Effector memory CD8-positive, alpha-beta T cell (primary cell): ENCODE measurements at places on chromosomes 13 and 19.

GRCh38 chr13:76245920-76246319 lies 609.8 kb downstream of the LMO7 start:
- no peak for DNase-seq

DNA sequence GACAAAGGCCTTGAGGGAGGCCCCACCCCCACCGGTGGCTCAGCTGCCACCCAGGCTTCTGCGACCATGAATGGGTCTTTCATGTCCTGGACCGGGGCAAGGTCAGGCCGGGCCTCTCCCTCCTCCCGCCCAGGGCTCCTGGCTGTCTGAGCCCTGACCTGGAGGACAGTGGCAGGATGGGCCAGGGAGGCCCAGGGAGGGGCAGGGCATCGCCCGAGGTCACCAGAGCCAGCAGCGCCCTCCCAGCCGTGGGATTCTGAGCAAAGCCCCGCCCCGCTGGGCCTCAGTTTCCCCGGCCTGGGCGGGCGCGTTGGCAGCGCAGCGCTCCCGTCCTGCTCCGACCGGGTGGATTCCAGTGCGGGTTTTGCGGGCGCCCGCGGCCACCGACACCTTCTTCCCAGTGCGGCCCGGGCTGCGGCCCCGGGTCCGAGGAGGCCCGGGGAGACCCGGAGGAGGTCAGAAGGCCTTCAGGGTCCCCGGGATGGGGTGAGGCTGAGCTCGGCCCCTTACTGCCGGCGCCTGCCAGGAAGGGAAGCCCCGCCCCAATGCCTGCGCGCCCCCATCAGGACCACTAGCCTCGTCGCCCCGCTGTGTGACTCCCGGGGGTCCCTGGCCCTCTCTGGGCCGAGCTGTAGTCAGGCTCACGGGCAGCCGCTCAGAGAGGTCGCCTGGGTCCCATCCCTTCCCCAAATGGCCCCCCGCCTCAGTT lies 24.6 kb upstream of the SEMA6B start:
- DNase-seq = no peak

DNA sequence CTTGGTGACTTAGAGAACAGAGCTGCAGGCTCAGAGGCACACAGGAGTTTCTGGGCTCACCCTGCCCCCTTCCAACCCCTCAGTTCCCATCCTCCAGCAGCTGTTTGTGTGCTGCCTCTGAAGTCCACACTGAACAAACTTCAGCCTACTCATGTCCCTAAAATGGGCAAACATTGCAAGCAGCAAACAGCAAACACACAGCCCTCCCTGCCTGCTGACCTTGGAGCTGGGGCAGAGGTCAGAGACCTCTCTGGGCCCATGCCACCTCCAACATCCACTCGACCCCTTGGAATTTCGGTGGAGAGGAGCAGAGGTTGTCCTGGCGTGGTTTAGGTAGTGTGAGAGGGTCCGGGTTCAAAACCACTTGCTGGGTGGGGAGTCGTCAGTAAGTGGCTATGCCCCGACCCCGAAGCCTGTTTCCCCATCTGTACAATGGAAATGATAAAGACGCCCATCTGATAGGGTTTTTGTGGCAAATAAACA lies 9.9 kb downstream of the APOC1 start:
- DNase-seq = no peak

- no peak for DNase-seq
These were observed 6.0 kb downstream of the TMIGD2 start for GRCh38 chr19:4295972-4296771.

DNA sequence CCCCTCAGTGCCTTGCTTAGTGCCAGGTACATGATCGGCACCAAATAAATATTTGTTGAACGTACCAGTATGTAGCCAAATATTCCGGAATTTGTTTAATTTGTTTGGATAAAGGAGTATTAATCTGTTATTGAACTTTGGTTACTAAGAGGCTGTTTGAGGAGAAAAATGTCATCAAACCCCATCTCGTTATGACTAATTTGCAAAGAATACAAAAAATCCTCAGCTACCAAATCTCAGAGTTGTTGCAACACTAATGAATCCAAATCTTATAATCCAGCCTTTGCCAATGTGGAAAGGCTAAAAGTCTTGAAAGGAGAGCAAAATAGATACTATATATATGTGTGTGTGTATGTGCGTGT lies 79.5 kb downstream of the KLF5 start:
- DNase-seq = no peak

DNA sequence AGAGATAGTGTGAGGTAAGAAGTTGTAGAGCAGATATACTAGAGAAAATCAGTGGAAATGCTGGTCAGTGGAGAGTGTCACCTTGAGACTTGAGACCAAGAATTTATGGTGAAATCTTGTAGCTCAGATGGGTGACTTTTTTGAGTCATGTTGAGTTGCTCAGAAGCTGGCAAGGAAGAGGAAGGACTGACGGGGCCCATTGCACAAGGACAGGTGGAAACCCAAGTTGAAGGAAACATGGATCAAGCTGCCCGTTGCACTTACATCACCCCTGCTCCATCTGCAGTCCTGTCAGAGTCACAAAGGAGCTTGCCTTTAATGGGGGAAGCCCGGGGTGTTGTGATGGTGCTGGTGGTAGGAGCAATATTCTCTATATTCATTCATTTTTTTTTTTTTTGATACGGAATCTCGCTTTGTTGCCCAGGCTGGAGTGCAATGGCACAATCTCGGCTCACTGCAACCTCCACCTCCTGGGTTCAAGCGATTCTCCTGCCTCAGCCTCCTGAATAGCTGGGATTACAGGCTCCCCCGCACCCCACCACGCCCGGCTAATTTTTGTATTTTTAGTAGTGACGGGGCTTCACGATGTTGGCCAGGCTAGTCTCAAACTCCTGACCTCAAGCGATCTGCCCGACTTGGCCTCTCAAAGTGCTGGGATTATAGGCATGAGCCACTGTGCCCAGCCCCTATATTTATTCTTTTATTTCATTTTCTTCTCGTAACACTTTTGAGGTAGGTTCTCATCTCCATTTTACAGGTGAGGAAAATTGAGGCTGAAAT lies 27.4 kb downstream of the UBAC2 start:
- DNase-seq = no peak

DNA sequence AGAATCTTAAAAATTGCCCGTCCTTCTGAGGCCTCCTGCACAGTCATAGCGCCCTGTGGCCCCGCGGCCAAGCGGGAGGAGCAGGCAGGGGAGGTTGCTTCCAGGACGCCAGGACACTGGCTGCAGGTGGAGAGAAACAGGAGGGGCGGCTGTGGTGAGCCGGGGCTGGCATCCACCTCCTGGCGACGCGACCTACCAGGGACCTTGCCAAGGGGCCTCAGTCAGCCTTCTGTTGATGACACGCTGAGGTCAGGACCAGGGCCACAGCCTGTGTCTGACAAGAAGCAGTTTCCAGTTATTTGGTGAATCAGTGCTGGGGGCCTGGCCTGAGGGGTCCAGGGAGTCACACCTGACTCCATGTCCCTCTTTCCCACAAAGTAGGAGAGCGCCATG lies 13.3 kb upstream of the MKNK2 start:
- DNase-seq = no peak

- no peak for DNase-seq
These were observed 4.2 kb downstream of the TMEM150B start for GRCh38 chr19:55320844-55321419.

GRCh38 chr13:36212789-36213188 lies 1.6 kb downstream of the SOHLH2 start:
- no peak for DNase-seq

GRCh38 chr13:83692800-83693199 lies 189.5 kb downstream of the SLITRK1 start:
- DNase-seq = no peak

GRCh38 chr13:25248071-25248470 lies 39.2 kb downstream of the MTMR6 start:
- DNase-seq = no peak

GRCh38 chr13:33722216-33722915 lies 95.6 kb upstream of the RFC3 start:
- DNase-seq = no peak

- no peak for DNase-seq
These were observed 391.7 kb upstream of the HTR2A start for GRCh38 chr13:47288546-47288945.

DNA sequence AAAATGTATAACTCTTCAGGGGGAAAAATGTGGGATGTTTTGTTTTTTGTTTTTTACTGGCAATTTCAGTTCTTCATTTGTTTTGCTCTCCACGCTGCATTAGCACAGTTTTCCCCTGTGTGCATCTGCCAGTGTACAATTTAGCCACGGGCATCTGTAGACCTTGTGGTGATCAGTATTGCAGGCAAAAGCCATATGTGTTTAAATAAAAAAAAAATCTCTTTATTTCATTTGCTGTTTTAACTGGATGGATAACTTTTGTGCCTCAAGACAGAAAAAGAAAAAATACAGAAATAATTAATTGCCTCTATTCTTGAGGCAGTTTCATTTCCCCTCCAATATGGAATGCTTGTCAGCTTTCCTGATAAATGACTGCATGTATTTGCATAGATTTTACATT lies 7.9 kb upstream of the MAB21L1 start:
- no peak for DNase-seq

- DNase-seq = no peak
These were observed 559 bp upstream of the RPL21 start for GRCh38 chr13:27250833-27251165.

GRCh38 chr19:5811117-5811516 lies 6.2 kb downstream of the NRTN start:
- no peak for DNase-seq

DNA sequence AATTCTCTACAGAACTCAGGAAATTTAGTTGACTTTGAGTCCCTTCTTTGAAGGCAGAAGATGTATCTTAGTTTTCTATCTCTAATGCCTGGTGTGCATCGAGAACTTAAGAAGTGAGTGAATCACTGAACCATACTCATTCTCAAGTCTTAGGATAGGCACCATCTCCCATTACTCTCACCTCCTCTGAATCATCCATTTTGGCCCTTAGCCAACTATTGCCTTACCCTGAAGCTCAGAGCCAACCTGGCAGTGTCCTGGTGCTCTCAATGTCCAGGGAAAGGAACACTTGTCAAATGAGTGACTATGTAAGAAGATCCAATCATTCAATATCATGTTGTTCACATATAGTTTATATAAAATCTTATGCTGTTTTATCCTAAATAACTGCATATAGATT lies 146.6 kb downstream of the RGCC start:
- no peak for DNase-seq

GRCh38 chr13:110677731-110678545 lies 28.0 kb downstream of the CARS2 start:
- DNase-seq = no peak

GRCh38 chr19:17060802-17061201 lies 14.4 kb downstream of the HAUS8 start:
- DNase-seq = no peak

GRCh38 chr19:31674503-31675192 lies 325.4 kb upstream of the TSHZ3 start:
- no peak for DNase-seq

GRCh38 chr13:69264362-69265334 lies 843.0 kb upstream of the ATXN8OS start:
- no peak for DNase-seq

DNA sequence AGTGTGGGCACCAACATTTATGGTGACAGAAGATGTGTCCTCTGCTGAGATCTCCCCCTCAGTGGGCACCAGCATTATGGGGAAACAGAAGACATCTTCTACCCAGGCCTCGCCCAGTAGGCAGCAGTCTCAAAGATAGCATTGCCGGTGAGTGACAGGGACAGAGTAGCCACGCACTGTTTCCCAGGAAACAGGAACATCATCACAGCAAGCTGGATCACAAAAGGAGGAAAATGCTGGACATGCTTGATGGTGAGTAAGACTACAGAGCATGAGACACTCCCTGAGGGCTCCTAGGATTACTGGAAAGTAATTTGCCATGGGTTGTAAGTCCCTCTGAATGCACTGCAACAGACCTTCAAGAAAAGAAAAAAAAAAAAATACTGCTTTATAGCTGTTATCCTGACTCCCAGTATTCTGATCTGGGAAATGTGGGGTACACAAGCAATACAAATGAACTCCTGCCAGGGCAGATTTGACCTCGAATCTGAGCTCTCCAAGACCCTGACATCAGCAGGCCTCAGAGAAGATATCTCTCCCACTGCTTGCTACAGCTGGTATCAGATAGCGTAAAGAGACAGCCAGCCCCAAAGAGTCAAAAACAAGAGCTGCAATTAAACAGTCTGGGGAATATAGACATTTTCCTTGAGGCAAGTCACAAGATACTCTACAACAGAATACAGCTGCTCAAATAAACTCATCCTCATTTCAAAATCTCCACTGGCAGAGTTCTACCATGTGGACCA lies 180.4 kb downstream of the RBM26 start:
- no peak for DNase-seq

DNA sequence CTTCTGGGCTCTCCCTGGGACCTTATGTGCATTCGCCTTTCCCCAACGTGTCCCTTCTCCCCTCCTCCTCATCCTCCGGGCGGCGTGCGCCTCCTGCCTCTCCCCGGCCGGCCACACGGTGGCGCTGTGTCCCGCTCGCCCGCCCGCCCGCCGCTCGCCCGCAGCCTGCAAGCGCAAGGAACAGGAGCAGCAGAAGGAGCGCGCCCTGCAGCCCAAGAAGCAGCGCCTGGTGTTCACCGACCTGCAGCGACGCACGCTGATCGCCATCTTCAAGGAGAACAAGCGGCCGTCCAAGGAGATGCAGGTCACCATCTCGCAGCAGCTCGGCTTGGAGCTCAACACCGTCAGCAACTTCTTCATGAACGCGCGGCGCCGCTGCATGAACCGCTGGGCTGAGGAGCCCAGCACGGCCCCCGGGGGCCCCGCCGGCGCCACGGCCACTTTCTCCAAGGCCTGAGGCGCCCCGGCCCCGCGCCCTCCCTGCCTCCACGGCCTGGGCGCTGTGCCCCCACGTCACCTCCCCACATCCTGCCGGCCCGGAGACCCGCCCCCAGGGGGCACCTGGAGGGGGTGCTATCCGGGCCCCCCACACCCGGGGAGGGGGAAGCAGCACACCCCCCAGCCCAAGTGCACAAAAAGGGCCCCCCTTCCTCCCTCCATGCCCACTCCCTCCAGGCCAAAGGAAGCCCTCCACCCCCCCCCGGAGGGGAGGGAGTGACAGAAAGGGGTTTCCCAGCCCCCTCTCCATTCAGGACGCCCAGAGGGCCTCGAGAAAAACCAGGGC lies 21.9 kb downstream of the ONECUT3 start:
- DNase-seq = no peak

DNA sequence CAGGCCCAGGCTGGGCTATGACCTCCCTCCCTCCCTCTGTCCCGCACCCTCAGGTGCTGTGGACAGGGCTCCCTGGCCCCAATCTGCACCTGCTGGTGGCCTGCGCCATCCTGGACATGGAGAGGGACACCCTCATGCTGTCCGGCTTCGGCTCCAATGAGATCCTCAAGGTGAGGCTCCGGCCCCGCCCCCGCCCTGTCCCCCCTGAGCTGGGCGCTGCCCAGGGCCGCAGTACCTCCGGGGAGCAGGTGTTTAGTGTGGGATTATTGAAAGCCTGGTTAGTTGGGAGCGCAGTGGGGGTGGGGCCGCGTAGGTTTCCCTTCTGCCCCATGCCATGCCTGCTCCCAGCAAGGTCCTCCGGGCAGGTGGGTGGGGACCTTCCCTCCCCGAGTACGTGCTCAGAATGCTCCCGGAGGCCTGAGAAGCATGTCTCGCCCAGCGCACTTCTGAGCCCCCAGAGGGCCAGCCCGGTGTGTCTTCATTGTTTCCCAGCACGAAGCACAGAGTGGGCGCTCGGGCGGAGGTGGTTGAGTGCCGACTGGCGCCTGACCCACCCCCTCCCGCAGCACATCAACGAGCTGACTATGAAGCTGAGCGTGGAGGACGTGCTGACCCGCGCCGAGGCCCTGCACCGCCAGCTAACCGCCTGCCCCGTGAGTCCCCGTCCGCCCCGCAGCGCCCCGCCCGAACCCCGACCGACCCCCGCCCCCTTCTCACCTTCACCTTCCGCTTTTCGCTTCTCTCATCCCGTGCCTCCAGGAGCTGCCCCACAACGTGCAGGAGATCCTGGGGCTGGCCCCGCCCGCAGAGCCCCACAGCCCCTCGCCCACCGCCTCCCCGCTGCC lies 8.8 kb downstream of the IL4I1 start:
- no peak for DNase-seq
